ENCODE measurements at places on chromosomes 4 and X.
A peak's percentile ranks its signal among the peaks of the same experiment; 100 is the strongest.

DNA sequence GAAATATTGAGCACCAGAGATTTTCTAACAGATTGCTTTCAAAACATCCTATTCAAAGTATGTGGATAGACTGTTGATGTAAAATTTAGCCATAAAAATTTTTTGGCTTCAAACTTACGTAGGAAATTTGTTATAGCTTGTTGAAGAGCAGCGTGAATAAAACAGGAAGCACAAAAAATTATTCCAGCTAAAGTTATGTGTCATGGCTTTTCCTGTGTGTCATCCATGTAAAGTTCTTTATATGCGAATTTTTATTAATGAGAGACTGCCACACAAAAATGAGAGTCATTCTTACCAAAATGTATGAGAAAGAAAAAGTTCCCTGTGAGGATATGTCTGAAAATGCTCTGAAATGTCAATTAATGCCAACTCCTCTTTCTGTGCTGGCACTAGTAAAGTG is 19.5 kb downstream of the EPGN start:
- no peak for DNase-seq

DNA sequence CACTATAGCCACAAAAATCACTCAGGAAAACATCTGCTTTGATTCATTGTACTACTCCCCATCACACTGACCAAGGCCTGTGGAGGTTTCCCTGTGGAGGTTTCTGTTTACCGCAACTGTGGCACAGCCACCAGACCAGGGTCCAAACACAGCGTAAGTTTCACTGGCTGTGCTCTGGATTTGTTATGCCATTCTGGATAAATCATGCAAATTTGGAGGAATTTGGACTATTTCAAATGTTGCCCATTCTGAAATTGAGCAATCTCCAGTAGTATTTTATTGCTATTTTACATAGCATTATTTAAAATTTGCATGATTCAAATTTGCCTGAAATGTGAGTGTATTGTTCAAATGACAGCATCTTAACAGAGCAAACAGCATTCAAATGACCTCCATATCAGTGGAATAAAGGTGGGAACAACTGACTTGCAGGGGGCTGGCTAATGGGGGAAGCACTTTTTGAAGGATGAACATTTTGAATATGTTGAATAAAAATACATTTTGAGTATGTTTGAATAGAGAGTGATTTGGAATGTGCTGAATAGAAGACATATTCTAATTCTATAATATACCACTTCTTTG is 66.1 kb upstream of the ACSL1 start:
- no peak for DNase-seq

- no peak for DNase-seq
Observed at GRCh38 chr4:126568652-126569570, 1063.8 kb upstream of the INTU start.

DNA sequence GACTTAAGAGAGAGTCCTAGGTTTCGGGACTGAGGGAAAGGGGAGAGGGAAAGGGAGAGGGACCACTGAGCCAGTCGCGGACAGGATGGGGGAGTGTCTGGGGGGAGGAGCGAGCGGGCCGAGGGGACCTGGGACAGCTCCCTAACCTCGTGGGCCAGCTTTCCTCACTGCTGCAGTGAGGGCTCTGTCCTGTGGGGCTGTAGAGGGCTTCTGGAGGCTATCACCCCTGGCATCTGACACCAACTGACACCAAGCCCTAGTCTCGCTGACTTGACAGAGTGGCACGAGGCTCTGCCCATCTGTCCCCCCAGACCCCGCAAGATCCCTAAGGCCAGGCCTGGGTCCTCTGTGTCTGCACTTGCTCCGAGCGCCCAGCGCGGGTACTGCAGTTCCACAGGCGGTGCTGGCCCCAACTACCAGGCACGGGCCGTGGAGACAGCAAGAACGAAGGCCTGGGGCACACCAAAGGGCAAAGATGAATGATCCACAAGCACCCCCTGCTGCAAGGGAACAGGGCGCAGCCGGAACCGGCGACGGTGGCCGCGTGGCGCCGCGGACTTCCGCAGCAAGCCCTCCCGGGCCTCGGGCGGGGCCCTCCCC is 465 bp downstream of the HAUS7 start:
- DNase-seq, result peak; percentile 82
